Stimulated activated CD8-positive, alpha-beta memory T cell treated with anti-CD3 and anti-CD28 coated beads, Interleukin-4, amount 100 ng/mL, for 1 hour (primary cell): ENCODE measurements at places on chromosomes 12 and 14.

DNA sequence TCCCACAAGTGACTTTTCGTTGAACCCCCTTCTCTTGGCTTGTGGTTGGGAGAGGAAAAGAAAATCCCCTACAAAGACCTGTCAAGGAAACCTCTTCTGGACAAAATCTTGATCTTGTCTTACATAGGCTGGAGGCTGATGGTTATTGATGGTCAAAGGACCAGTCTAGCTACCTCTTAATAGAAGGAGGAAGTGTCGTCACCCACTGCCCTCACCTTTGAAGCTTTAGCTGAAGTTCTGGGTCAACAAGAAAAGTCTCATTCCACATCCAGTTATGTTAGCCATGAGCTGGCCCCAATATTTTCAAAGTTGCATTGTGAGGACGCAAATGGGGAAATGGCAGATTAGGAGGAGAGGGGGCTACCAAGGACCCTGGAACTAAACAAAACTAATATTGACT is 6.2 kb upstream of the KSR2 start:
- DNase-seq: no peak

GRCh38 chr12:54166567-54167499 is 22.0 kb downstream of the SMUG1 start:
- no peak for DNase-seq

DNA sequence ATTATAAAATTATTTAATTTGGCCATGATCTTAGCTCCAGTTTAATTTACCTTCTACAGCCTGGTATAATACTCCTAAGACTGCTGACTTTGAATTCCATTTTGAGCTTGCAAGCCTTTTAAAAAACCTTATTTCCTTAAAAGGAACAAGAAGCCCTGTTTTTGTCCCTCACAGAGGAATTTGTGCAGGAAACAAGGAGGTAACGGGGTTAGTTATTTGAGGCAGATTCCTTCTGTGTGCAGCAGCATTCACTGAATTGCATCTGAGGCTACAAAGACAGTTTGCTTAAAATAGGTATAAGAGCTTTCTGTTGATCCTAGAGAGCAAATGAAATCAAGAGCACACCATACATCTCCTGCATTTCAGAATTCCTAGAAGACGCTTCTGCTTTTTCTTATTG is 403.3 kb upstream of the PRICKLE1 start:
- no peak for DNase-seq

- DNase-seq: no peak
Observed at GRCh38 chr14:64966976-64967375, 5.2 kb downstream of the RAB15 start.

DNA sequence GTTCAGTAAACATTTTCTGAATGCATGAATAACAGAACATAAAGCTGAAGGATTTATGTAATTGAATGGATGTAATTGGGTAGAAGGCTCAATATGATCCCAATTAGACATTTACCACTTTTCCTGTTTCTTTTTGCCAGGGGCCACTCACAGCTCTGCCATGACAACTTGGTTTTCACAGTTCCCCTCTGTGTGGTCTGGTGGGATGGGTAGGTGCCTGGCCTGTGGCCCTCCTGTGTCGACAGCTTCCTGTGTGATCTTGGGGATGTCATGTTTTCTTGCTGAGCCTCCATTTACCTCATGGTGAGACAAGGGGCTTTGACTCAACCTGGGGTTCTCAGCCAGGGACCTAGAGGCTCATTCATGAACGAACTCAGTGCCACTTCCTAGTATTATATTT is 12.6 kb upstream of the SERPINA10 start:
- DNase-seq: no peak

- no peak for DNase-seq
Observed at GRCh38 chr12:80413462-80413861, 30.6 kb upstream of the PTPRQ start.

GRCh38 chr12:106760184-106760531 is 14.3 kb upstream of the RIC8B start:
- DNase-seq: no peak

DNA sequence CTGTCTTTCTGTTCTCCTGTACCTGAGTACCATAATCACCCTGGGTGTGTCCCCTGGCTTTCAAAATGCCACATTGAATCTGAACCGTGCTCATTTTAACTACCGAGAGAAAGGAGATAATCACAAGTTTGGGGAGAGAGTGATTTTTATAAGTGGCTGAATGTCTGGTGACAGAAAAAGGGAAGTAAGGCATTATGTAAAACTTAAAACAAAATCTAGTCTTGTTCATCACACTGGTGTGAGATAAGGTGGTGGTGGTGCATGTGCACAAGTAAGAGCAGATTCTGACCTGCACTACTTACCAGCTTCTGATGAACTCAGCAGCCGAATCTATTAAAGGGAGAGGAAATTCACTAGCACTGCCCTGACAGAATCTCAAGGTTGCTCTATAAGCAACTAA is 56.3 kb downstream of the SPPL3 start:
- DNase-seq: no peak

- no peak for DNase-seq
Observed at GRCh38 chr14:33936391-33936790, 14.5 kb downstream of the EGLN3 start.

DNA sequence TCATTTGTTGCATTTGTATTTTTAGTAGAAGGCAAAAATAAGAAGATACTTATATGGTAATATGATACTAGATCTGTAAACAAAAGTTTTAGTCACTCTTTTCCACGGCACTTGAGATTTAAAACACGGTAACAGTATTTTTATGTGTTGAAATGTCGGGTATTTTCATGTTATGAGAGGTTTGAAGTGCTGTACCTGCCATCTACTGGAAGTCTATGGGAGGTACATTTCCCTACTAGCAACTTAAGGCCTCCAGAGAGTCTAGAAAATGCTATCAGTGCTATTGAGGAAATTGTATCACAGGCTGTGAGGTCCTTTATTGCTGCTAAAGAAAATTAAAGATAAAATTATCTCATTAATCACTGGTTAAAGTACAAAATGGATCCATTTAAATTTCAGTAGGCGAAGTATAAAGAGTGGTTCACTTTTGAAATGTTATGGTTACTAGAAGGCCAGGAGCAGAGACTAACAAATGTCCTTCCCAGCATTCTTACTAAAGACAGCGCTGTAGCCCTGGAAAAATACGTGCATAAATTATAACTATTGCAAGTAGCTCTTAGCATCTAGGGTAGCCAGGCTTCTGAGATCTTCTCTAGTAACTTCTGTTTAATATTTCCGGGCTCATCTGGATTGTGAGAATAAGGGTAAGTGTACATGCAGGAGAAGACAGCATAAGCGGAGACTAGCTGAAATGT is 77.6 kb upstream of the PRKD1 start:
- DNase-seq: no peak

- DNase-seq: peak; percentile 7
Observed at GRCh38 chr12:40224439-40225291, at the start of gene LRRK2. TSS of gene LRRK2 (plus strand) at chr12:40224997. CDS start at chr12:40225132, 135 bp downstream.

GRCh38 chr12:45725631-45726602 is 3.6 kb upstream of the ARID2 start:
- no peak for DNase-seq

- DNase-seq: no peak
Observed at GRCh38 chr12:39065455-39065854, 160.1 kb upstream of the CPNE8 start.

- no peak for DNase-seq
Observed at GRCh38 chr12:15979096-15980092, 68.3 kb downstream of the DERA start.

GRCh38 chr12:46360908-46361666 is 11.5 kb downstream of the SLC38A2 start:
- no peak for DNase-seq

DNA sequence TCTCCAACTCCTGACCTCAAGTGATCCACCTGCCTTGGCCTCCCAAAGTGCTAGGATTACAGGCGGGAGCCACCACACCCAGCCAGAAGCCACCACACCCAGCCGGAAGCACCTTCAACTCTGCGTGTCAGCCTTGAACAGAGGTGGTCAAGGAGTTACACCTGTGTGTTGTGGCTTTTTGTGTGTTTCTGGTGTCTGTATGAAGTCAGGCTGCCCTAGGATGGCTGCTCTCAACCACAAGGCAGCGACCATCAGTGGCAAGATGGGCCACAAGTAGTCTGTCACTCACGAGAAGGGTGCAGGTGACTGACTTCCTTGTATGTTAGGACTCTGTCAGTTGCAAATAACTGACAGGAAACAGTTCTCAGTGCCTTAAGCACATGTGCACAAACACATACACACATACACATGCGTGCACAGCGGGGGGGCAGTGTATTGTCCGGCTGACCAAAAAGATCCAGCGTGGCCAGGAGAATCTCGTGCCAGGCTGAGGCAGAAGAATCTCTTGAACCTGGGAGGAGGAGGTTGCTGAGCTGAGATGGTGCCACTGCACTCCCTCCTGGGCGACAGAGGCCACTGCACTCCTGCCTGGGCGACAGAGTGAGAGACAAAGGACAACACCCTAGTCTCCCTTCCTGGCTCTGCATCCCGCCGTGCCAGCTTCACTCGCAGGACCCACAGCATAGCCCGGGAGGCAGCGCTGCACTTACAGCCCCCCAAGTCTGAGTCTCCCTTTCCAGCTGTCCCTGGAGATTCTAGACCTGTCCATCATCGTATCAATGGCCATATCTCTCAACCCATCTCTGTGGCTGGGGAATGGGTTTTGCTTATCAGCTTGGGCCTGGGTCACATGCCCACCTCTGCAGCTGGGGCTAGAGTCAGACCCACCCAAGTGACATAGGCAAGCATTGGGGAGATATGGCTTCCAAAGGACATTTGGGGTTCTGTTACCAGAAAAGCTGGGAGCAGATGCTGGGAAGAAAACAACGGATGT is 13.7 kb downstream of the P2RX4 start:
- DNase-seq: no peak
